Epithelial cell of umbilical artery (primary cell): ENCODE measurements at places on chromosomes 7 and 10. TPM values are rescaled to one million over a fixed set of nuclear protein-coding genes. Genes with fewer than 3 reads are reported as not detected.

The ZNF775 gene
- total RNA-seq, result 6.8 and 7.3 TPM in 2 replicates

The MEIG1 gene
- 0.61 TPM in 1 of 2 replicates, not detected in the other for total RNA-seq

The HMX3 gene
- not detected in 2 replicates for total RNA-seq

The SFTPA1 gene
- total RNA-seq, result not detected in 2 replicates

The XPNPEP1 gene
- 132 and 158 TPM in 2 replicates for total RNA-seq

The PTPN20 gene
- total RNA-seq, result 0.65 and 1.2 TPM in 2 replicates

The PKD2L1 gene
- total RNA-seq, result not detected in 2 replicates

The SORCS1 gene
- not detected in 2 replicates for total RNA-seq

The SAMD8 gene
- 22.7 and 36.3 TPM in 2 replicates for total RNA-seq

The CLCN1 gene
- not detected in 2 replicates for total RNA-seq

The ABCC2 gene
- 0.61 and 0.65 TPM in 2 replicates for total RNA-seq

The MEOX2 gene
- total RNA-seq, result 3.2 and 34.5 TPM in 2 replicates

The BCCIP gene
- 69.5 and 98.6 TPM in 2 replicates for total RNA-seq

The CCDC126 gene
- 12.7 and 14.4 TPM in 2 replicates for total RNA-seq

The C7orf57 gene
- under 0.01 TPM in 1 of 2 replicates, not detected in the other for total RNA-seq

The SRGN gene
- total RNA-seq, result 914 and 1,102 TPM in 2 replicates

The NCF1 gene
- total RNA-seq, result not detected in 2 replicates

The UPK3B gene
- not detected in 2 replicates for total RNA-seq

The VSTM2A gene
- not detected in 2 replicates for total RNA-seq

The SUV39H2 gene
- 17.2 and 30.2 TPM in 2 replicates for total RNA-seq

The LIPJ gene
- not detected in 2 replicates for total RNA-seq

The HUS1 gene
- total RNA-seq, result 14.9 and 31.2 TPM in 2 replicates

The FEZF1 gene
- total RNA-seq, result not detected in 2 replicates

The CASTOR2 gene
- 4.0 and 8.8 TPM in 2 replicates for total RNA-seq

The FANK1 gene
- 1.1 and 1.6 TPM in 2 replicates for total RNA-seq

The WNT8B gene
- total RNA-seq, result not detected in 2 replicates

The PPP1R9A gene
- 1.6 and 4.0 TPM in 2 replicates for total RNA-seq

The ITIH5 gene
- not detected in 2 replicates for total RNA-seq

The CTAGE4 gene
- total RNA-seq, result 0.30 TPM in 1 of 2 replicates, not detected in the other

The HECW1 gene
- not detected in 2 replicates for total RNA-seq

The ZNF746 gene
- 14.6 and 19.6 TPM in 2 replicates for total RNA-seq

The GSTO2 gene
- total RNA-seq, result 0.32 and 0.91 TPM in 2 replicates

The SYNPO2L gene
- not detected in 2 replicates for total RNA-seq

The HSPA12A gene
- 0.30 and 0.32 TPM in 2 replicates for total RNA-seq

The SLC39A12 gene
- total RNA-seq, result under 0.01 TPM in 1 of 2 replicates, not detected in the other

The PON3 gene
- 0.32 and 0.76 TPM in 2 replicates for total RNA-seq

The ARF5 gene
- total RNA-seq, result 214 and 233 TPM in 2 replicates

The CD36 gene
- total RNA-seq, result 0.15 and 0.32 TPM in 2 replicates

The PPP2R2D gene
- total RNA-seq, result 22.6 and 29.6 TPM in 2 replicates

The FAM237B gene
- total RNA-seq, result not detected in 2 replicates

The ARHGEF35 gene
- total RNA-seq, result 0.32 and 0.91 TPM in 2 replicates

The CCM2 gene
- 63.1 and 65.6 TPM in 2 replicates for total RNA-seq

The SPDYE9 gene
- total RNA-seq, result not detected in 2 replicates

The OR2A5 gene
- not detected in 2 replicates for total RNA-seq
